ENCODE measurements at places on chromosomes 6 and 20. TPM values are rescaled to one million over a fixed set of nuclear protein-coding genes. Genes with fewer than 3 reads are reported as not detected.

SNRPB2 gene
- total RNA-seq = 46.8 TPM

SAMD3 gene
- not detected for total RNA-seq

VWA7 gene
- total RNA-seq = 1.00 TPM

GSTA3 gene
- total RNA-seq = not detected

DCDC2 gene
- 6.6 TPM for total RNA-seq
